Urinary bladder (tissue), 4 donors: ENCODE measurements at places on chromosomes 6 and 20. TPM values are rescaled to one million over a fixed set of nuclear protein-coding genes. Genes with fewer than 3 reads are reported as not detected.
A peak's percentile ranks its signal among the peaks of the same experiment; 100 is the strongest.

DNA sequence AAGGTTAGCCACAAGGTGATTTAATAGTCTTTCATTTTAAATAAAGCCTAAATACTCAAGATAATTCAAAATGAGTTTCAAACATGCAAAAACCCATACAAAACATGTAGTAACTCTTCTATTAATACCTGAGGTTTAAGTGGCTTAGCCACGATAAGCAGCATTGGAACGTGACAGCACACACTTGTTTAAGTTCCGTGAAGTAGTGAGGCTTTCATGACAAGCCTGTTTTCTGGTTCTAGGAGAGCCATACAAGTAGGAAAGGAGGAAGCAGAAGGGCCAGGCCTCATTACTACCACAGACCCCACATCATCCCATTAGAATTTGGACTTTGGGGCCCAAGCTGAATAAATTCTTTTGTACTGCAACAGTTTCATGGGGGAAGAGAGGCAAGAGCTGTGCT, 54.3 kb upstream of the PRND start:
- DNase-seq = no peak

GRCh38 chr6:47483516-47483852, 5.9 kb downstream of the CD2AP start:
- no peak for DNase-seq

FAM209B gene
- not detected for total RNA-seq

ZGPAT gene
- total RNA-seq = 11.0 TPM

GNAS-AS1 gene
- total RNA-seq = 1.4 TPM

- DNase-seq = no peak
These were observed 467 bp downstream of the PXT1 start for GRCh38 chr6:36442103-36442670.

MCCD1 gene
- total RNA-seq = not detected

KIF6 gene
- total RNA-seq = 1.1 TPM

CCN5 gene
- not detected for total RNA-seq

RSPH4A gene
- total RNA-seq = 0.90 TPM

DNA sequence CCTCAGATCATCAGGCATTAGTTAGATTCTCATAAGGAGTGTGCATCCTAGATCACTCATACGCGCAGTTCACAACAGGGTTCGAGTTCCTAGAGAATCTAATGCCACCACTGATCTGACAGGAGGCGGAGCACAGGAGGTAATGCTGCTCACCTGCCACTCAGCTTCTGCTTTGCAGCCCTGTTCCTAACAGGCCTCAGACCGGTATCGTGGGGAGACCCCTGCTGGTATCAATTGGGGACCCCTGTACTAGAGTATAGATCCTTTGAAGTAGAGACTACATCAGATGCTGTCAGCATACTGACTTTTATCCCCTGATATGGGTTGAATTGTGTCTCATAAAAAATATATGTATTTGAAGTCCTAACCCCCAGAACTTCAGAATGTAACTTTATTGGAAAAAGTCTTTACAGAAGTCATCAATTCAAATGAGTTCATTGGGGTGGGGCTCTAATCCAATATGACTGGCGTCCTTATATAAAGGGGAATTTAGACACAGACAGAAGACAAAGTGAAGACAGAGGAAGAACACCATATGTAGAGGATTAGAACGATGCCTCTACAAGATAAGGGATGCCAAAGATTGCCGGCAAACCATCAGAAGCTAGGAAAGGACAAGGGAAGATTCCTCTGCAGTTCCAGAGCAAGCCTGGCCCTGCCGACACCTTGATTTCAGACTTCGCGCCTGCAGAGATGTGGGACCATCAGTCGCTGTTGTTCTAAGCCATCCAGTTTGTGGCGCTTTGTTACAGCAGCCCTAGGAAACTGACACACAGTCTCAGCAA, 104.4 kb upstream of the BTBD3 start:
- DNase-seq = no peak

DNA sequence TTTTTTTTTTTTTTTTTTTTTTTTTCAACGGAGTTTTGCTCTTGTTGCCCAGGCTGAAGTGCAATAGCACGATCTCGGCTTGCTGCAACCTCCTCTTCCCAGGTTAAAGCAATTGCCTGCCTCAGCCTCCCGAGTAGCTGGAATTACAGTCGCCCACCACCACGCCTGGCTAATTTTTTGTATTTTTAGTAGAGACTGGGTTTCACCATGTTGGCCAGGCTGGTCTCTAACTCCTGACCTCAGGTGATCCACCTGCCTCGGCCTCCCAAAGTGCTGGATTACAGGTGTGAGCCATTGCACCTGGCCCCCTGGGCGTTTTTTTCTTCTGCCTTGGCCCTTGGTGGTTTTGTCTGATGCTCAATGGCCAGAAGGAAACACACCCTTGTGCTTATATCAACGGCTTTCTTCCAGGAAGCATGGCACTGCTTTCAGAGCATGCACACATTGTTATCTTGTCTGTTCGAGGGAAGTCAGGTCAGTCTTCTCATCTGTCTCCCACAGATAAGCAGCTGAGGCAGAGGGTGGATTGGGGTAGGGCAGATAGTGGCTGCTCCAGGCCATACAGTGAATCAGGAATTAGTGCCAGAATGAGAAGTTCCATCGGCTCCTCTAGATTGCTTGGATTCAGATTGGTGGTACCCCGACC, 203.1 kb downstream of the TSHZ2 start:
- DNase-seq = no peak

- peak; percentile 8 for DNase-seq
These were observed 2.1 kb upstream of the RBM38 start for GRCh38 chr20:57388953-57389694.

DNA sequence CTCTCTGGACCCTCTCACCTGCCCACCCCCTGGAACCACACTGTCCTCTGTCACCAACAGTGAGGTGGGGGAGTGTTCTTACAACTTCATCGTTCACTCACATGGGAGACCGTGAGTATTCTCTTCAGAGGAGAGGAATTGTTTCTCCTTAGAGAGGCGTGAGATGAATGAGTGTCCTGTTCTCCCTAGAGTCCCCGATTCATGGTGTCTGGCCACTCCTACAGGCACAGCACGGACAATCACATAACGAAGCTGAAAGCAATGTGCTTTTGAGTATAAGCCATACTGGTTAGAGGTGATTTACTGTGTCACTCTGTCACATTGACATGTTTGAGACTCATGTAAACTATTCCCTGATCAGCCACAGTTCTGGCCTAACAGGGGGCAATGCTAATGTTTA, 54.6 kb downstream of the FOXC1 start:
- DNase-seq = no peak

DNA sequence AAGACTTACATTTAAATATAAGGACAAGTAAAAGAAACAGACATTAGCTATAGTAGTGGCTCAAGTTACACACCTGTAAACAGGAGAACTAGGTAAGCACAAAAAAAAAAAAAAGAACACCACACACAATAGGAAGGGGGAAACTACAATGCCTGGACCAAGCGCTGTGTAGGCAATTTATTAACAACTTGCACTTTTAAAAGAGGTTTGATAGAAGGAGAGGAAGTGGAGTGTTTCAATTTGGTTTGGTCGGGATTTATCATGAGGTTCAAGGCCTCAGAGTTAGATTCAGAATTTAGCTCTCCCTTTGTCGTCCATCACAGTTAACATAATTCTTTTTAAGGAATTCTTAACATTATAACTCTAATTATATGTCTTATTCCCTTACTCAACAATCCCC, 1.1 kb upstream of the USP49 start:
- no peak for DNase-seq

PPP1R14C gene
- 0.42 TPM for total RNA-seq

DNA sequence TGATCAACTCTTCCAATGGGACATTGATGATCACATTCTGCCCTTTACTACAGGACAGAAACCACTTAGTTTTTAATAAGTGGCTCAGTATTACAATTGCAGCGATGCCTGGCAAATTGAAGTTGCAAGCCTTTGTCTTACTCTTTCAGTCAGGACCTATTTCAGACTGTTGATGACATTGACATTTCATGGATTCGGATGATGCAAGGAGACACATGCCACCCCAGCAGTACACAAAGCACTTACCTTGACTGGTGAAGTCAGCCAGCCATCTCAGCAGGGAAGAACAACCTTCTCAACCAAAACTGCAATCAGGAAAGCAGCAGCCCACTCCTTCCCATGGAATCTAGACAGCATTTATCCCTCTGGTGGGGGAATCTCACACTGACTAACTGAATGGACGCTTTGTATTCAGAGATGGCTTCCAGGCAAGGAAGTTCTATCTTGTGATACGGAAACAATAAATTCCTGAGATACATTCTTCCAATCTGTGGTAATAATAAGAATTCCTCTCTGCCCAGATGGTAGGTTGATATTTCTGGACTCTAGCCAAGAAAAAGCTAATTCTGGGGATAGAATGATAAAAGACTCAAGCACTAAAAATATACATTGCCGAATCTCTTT, 24.8 kb downstream of the NFYA start:
- no peak for DNase-seq

GRCh38 chr6:2655844-2656433, 94.8 kb downstream of the MYLK4 start:
- DNase-seq = no peak

DNA sequence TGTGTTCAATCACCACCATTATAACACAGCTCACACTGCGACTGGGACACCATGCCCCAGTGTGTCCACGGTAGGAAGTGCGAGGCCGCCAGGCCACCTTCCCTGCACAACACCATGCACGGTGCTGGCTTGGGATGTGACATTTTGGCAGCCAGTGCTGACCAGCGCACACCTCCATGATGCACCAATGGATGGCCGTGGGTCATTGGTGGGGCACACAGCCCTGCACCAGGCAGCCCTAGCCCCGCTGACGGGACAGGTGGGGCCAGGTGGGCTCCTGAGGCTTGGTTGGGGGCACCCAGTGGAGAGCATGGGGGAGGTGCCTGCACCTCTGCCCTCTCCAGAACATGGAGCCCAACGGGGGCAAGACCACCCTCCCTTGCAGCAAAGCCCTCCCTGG, 18.2 kb upstream of the FRMD1 start:
- DNase-seq = no peak

DNA sequence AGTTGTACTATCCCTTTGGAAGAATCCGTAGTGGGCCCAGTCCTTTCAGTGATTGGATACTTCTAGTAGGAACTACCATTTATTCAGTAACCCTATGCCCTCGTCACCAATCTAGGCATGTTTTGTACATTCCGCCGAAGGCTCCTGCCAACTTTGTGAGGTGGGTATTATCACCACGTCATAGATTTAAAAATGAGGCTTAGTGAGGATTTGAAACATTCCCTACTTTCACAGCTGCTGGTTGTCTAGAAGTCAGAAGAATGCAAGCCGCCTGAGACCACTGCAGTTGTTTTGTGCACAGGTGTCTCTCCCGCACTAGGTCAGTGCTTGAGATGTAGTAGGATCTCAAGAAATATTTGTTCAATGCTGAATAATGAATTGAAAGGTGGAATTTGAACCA, 32.6 kb downstream of the ENPP1 start:
- DNase-seq = no peak

GRCh38 chr20:62745952-62746288, 37.3 kb downstream of the NTSR1 start:
- no peak for DNase-seq
